ENCODE measurements at places on chromosomes 12 and 14. TPM values are rescaled to one million over a fixed set of nuclear protein-coding genes. Genes with fewer than 3 reads are reported as not detected.

DNA sequence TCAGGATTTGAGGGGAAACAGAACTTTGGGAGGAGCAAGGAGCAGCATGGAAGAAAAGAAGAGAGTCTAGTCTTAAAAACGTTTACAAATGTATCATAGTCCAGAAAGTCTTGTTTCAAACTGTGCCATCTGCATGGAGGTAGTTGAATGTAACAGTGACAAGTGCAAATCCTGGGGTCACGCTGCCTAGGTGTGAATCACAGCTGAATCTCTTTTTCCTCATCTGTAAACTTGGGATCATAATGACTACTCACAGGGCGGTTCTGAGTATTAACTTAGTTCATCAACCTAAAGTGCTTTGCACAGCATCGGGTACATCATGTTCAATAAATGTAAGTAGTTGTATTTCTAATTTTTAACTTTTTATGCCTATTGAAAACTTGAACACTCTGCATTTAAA is 208.5 kb downstream of the CHST11 start:
- H3K27ac ChIP-seq = no peak overlapping the region
- no peaks in the 10 kb centered on the region for H3K36me3 ChIP-seq
- no peak for DNase-seq
- H3K27me3 ChIP-seq = peaks cover 3% of the 10 kb centered on the region
- H3K4me3 ChIP-seq = no peak overlapping the region
- peaks cover 22% of the 10 kb centered on the region for H3K4me1 ChIP-seq

DNA sequence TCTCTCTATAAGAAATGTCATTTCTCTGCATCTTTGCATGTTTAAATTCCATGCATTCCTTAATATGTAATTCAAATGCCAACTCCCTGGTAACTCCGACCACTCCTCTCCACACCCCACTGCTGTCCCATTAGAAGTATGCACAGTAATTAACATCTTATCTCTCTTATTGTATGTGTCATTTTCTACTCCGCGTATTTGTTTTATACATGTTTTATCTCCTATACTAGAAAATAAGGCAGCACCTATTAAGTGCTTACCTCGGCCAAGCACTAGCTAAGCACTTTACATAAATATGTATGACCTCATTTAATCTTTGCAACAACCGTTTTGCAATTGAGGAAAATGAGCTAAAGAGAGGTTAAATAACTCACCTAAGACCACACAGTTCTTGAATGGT is 469.8 kb downstream of the BCAT1 start:
- H3K4me1 ChIP-seq = no peaks in the 10 kb centered on the region
- H3K4me3 ChIP-seq = no peak overlapping the region
- no peak for DNase-seq
- H3K27me3 ChIP-seq = no peaks in the 10 kb centered on the region
- no peaks in the 10 kb centered on the region for H3K36me3 ChIP-seq

DNA sequence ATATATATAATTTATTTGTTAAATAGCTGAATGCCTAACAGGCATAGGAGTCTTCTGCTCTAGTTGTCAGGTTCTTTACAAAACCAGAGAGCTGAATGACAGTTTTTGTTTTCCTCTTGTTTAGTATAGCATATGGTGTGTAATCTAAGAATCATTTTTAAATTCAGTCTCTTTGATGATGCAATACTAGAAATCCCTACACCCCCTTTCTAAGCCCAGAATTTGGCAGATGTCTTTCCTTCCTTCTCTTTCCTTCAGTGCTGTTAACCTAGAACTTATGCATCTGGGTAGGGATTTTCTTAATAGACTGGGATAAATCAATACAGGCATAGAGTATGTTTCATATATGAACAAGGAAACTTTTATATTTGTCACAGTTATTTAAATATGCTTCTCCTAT is 198.1 kb downstream of the KCNH5 start:
- no peaks in the 10 kb centered on the region for H3K4me1 ChIP-seq
- H3K4me3 ChIP-seq = no peak overlapping the region
- DNase-seq = no peak

Gene P2RX7
- total RNA-seq = not detected

DNA sequence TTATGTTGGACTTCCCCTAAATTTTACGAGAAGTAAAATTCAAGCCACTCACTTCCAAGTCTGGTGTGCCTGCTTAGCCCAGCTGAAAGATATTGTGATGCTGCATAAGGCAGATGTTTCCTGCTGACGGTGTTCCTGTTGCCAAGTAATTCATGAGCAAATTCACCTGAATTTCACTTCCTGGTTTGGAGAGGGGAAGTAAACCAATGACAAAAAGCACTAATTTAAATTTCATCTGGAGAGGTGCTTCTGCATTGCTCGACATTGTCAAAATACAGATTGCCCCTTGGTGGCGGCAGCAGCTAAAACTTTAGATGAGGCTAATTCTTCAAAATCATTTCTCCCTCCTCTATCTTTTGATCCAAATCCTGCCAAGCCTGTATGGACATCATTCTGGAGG is 281.1 kb downstream of the AACS start:
- H3K4me1 ChIP-seq = peaks cover 3% of the 10 kb centered on the region
- H3K27ac ChIP-seq = no peak overlapping the region
- H3K4me3 ChIP-seq = no peak overlapping the region
- H3K27me3 ChIP-seq = peaks cover 3% of the 10 kb centered on the region
- DNase-seq = no peak

Gene LDHB
- 539 TPM for total RNA-seq

- no peaks in the 10 kb centered on the region for H3K36me3 ChIP-seq
- no peak for DNase-seq
- H3K4me3 ChIP-seq = no peak overlapping the region
Observed at GRCh38 chr12:121214166-121214777, 4.3 kb downstream of the P2RX4 start.

GRCh38 chr14:100665511-100666032 is 61.1 kb upstream of the DLK1 start:
- no peaks in the 10 kb centered on the region for H3K36me3 ChIP-seq
- H3K4me1 ChIP-seq = peaks cover 11% of the 10 kb centered on the region
- H3K27me3 ChIP-seq = peaks cover 3% of the 10 kb centered on the region
- DNase-seq = no peak
- no peak overlapping the region for H3K4me3 ChIP-seq

DNA sequence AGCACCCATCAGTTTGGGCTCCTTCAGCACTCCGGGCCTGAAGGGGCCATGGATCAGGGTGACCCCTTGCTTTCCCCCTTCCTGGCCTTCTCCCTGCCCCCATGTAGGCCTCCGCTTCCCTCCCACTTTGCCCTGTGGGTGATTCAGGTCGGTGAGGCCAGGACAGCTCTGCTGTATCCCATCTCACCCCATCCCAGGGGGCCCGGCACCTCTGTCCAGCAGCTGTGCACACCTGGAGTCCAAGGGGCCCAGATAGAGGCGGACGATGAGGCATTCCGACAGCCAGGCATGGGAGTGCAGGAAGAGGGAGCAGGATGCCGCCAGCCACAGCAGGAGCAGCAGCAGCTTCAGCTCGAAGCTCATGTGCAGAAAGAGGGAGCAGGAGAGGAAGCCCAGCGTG is 11.4 kb downstream of the LTB4R start:
- no peaks in the 10 kb centered on the region for H3K36me3 ChIP-seq
- H3K27me3 ChIP-seq = peaks cover 11% of the 10 kb centered on the region
- no peak overlapping the region for H3K27ac ChIP-seq
- no peak overlapping the region for H3K4me3 ChIP-seq
- no peak for DNase-seq

GRCh38 chr14:64951724-64952123 is 9.2 kb upstream of the GPX2 start:
- H3K27me3 ChIP-seq = no peaks in the 10 kb centered on the region
- peaks cover 10% of the 10 kb centered on the region for H3K36me3 ChIP-seq
- no peak overlapping the region for H3K27ac ChIP-seq
- no peak overlapping the region for H3K4me3 ChIP-seq
- H3K4me1 ChIP-seq = no peaks in the 10 kb centered on the region
